ENCODE measurements at places on chromosomes 16 and 17. TPM values are rescaled to one million over a fixed set of nuclear protein-coding genes. Genes with fewer than 3 reads are reported as not detected.

The NHERF2 gene
- total RNA-seq = 19.0 TPM

The CRLF3 gene
- 22.0 TPM for total RNA-seq

The TLE7 gene
- total RNA-seq = not detected

The HOXB1 gene
- total RNA-seq = not detected

The IL17C gene
- not detected for total RNA-seq

The NRN1L gene
- total RNA-seq = not detected

The UMOD gene
- not detected for total RNA-seq

The BCO1 gene
- not detected for total RNA-seq

GRCh38 chr17:29760279-29761039, 137.7 kb upstream of the CORO6 start:
- DNase-seq = no peak

- no peak for DNase-seq
Measured at GRCh38 chr17:76307966-76308338, at the start of gene QRICH2. Gene QRICH2, minus strand, starts transcription at chr17:76308276. Its CDS starts 278 bp downstream, at chr17:76307998.

GRCh38 chr16:82331397-82331796, 161.4 kb upstream of the MPHOSPH6 start:
- DNase-seq = no peak

GRCh38 chr17:60103957-60104356, 25.2 kb upstream of the HEATR6 start:
- no peak for DNase-seq

DNA sequence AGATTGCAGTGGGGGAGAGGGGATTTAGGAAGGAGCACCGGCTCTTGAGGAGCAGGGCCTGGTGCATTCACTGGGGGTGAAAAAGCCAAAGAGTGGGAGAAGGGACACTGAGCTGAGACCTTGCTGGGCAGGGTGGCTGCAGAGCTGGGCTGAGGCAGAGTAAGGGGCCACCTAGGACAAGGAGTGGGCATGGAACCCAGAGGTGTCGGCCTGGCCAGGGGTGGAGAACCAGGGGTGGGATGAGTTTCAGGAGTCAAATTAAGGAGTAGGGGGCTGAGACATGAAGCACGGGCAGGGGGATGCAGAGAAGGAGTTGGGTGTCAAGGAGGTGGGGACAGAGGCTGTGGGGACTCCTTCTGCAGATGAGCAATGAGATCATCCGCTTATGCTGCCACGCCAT, 20.1 kb downstream of the DNAH2 start:
- no peak for DNase-seq

DNA sequence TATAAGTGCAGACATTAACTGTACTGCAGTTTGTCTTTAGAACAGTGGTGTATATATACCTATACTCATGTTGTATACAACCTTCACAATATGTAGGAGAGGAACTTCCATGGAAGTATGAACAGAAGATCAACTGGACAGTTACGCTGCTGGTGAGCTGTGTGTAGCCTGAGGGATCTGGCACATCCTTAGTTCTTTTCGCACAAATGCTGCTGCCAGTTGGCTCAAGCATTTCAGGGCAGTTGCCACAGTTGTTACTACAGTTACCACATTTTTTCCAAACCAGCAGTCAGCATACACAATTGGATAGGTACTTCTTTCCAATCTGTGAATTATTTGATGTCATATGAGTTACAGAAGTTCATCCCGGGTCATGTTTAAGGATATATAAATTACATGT, 539.6 kb upstream of the HSBP1 start:
- no peak for DNase-seq

DNA sequence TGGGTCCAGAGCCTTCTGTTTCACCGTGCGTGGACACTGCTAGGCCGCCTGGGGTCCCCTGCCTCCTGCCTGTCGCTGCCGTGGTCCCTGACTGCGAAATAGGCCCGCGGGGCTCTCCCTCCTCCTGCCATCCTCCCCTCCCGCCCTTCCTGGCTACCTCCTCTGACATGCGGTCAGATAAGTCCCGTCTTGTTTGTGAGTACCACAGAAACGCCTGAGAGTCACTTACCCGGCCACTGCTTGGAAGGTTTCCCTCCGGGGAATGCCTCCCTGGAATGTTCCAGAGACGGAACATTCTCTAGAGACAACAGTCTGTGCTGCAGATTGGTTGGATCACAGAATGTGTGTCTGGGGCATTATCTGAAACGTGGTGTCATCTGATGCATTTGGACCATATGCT, 22.7 kb downstream of the CIBAR2 start:
- DNase-seq = no peak

- DNase-seq = peak; percentile 94
Measured at GRCh38 chr17:70168977-70169708, at the start of gene KCNJ2. Gene KCNJ2, plus strand, starts transcription at chr17:70169532. Its CDS starts 5,508 bp downstream, at chr17:70175040.

GRCh38 chr17:73588891-73589290, 55.4 kb downstream of the SDK2 start:
- DNase-seq = no peak

GRCh38 chr16:70018254-70018653, 67.1 kb downstream of the CLEC18A start:
- DNase-seq = peak; percentile 1

DNA sequence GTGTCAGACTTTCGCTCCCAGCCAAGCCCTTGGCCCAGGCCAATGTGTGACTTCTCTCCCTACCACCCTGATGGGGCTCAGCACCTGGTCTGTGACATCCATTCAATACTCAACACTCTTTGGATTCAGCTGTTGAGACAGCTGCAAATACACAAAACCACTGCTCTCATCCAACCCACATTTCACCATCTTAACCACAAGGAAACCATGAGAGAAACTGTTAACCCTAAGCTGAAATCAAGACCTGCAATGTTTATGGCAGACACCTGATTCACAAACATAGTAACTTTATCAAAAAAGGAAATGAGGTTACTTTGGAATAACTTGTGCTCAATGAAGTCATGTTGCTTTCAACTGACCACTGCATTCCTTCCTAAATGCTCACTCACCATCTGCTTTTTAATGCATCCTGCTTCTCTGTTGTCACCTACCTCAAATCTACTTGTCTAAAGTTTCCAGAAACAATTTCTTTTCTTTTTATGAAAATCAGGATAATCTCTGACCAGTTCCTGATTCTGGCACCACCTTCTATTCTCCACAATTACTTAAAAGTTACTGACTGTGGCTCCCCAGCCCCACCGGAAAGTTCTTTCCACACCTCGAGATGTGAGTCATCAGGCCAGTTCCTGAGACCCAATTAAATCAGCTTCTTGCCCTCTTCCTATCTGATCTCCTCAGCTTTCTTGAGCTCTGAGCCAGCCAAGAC, 88.2 kb downstream of the NOG start:
- peak; percentile 61 for DNase-seq

DNA sequence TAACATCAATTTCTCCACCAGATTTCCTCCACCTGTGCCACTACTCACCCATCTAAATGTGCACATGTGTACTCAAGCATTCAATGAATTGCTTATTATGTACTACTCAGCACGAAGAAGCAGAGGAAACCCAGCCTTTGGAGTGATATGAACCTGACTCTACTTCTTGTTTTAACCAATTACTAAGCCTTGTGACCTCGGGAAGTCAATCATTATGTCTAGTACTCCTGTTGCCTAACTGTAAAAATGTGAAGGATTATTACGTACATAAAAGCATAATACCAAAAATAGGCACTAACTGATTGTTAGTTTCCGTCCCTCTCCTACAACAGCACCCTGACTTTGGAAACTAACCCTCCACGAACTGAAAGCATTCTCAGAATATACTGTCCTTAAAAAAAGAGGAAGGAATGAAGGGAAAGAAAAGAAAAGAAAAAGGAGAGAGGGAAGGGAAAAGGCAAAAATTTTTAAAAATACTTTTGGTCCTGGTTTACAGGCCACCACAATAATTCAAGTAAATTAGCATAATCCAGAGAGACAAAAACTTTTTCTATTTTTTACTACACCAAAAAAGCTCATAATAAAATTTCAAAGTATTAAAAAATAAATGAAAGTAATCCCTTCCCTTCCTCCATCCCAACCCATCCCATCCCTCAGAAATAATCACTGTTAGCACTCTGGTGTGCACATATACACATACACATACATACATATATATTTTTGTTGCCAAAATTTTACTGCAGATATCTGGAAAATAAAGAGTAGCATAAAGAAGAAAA, 53.6 kb downstream of the KANSL1 start:
- no peak for DNase-seq

DNA sequence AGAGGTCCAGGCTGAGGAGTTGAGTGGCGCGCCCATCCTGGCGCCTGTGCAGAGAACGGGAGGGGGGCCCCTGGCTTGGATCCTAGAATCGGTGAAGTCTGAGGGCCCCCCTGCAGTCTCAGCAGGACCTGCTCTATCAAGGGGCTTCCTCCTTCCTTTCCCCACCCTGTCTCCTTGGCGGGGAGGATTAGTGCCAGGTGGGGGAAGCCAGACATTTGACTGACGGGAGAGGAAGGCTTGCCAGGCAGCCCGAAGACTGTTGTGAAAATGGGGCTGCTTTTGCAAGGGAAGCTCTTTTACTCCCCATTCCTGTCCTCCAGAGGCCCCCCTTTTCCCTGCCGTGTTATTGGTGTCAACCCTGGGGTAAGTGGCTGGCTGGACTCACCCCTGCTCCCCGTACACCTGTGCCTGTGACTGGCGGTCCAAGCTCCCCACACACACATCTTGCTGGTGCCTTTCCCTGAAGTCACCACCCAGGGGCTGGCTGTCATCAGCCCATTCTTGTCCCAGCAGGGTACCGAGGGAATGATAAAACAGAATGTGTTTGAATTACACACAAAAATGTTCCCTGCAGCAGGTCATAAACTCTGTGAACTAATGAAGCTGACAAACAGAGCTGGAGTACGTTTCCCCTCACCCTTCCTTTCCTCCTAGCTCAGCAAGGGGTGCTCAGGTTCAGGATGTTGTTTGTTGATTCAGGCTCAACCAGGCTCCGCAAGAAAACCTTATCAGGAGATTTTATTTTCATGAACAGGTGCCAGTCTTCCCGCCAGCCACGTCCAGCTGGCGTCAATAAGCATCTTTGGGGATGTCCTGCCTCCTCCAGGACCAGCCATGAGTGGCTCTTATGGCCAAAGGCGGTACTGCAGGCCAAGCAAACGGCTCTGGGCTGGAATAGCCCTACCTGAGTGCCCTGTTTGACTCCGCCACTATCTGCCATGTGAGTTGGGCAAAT, 4.4 kb upstream of the ARMC7 start:
- peak; percentile 51 for DNase-seq

DNA sequence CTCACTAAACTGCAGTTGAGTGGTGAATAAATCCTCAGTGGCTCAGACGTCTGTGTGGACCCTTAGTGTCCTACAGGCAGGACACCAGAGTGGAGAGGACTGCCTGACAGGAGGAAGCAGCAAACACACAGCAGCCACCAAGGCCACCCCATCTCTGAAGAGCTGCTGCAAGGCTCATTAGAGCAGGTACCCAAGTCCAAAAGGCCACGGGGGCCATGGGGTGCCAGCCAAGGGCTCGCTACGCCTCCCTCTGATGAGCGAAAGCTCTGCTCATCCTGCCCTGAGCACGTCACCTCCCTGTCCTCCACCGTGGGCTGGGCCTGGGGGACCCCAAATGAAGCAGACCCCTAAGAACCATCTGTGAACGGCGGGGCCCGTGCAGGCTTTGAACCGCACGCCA, 70.1 kb upstream of the DOC2B start:
- DNase-seq = no peak

GRCh38 chr16:72025404-72026114, 17.0 kb downstream of the DHODH start:
- DNase-seq = no peak

DNA sequence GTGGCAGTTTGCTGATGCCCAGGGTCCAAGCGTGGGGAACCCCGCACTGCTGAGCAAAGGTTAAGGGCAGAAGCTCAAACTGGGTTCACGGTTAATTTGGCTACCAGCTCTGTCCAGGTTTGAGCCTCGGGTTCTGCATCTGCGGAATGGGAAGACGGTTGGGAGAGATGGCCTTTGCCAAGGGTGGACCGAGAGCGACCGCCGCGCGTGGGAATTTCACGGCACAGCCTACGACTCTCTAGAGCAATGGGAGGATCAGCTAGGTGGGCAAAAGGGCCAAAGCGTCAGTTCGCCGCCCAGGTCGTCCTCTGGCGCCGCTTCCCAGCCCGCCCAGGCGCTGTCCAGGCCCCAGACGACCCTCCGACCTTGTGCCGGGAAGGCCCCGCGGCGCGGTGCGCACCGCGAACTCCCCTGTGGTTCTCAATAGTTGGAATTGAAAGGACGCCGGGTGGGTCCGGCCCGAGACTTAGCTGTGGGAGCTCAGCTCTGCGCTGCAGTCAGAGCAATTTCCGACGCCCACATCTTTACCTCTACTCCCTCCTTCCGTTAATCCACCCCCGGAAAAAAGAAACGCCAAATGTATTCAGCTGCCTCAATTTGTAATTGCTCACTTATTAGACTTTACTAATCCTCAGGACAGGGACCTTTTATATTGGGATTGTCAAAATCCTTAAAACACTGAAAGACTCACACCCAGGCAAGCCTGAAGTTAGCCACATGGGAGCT, 2.5 kb upstream of the HS3ST3B1 start:
- no peak for DNase-seq
